ENCODE measurements at places on chromosomes 5 and 9. TPM values are rescaled to one million over a fixed set of nuclear protein-coding genes. Genes with fewer than 3 reads are reported as not detected.

LCP2 gene
- 53.8 TPM for total RNA-seq

TMEM171 gene
- 0.66 TPM for total RNA-seq

SPTLC1 gene
- 81.8 TPM for total RNA-seq

PCDHGB5 gene
- total RNA-seq: 22.4 TPM

- peak overlapping the region; percentile 81 for H3K27ac ChIP-seq
- H3K27me3 ChIP-seq: no peaks in the 10 kb centered on the region
- H3K36me3 ChIP-seq: no peaks in the 10 kb centered on the region
- DNase-seq: peak; percentile 64
- H3K4me1 ChIP-seq: peaks cover 4% of the 10 kb centered on the region
Observed at GRCh38 chr9:134895908-134896833, 15.6 kb downstream of the FCN2 start.

- H3K27ac ChIP-seq: no peak overlapping the region
- peaks cover 9% of the 10 kb centered on the region for H3K4me1 ChIP-seq
- no peak for DNase-seq
- H3K4me3 ChIP-seq: no peak overlapping the region
Observed at GRCh38 chr5:107876906-107877305, 206.2 kb upstream of the EFNA5 start.

- H3K4me3 ChIP-seq: no peak overlapping the region
- no peaks in the 10 kb centered on the region for H3K36me3 ChIP-seq
- H3K27ac ChIP-seq: no peak overlapping the region
- H3K4me1 ChIP-seq: no peaks in the 10 kb centered on the region
- no peak for DNase-seq
Observed at GRCh38 chr5:89265511-89266179, 382.7 kb upstream of the MEF2C start.

GRCh38 chr5:72692651-72693442, 123.6 kb upstream of the TNPO1 start:
- no peak overlapping the region for H3K27ac ChIP-seq
- H3K27me3 ChIP-seq: no peaks in the 10 kb centered on the region
- no peaks in the 10 kb centered on the region for H3K4me1 ChIP-seq
- DNase-seq: no peak

DNA sequence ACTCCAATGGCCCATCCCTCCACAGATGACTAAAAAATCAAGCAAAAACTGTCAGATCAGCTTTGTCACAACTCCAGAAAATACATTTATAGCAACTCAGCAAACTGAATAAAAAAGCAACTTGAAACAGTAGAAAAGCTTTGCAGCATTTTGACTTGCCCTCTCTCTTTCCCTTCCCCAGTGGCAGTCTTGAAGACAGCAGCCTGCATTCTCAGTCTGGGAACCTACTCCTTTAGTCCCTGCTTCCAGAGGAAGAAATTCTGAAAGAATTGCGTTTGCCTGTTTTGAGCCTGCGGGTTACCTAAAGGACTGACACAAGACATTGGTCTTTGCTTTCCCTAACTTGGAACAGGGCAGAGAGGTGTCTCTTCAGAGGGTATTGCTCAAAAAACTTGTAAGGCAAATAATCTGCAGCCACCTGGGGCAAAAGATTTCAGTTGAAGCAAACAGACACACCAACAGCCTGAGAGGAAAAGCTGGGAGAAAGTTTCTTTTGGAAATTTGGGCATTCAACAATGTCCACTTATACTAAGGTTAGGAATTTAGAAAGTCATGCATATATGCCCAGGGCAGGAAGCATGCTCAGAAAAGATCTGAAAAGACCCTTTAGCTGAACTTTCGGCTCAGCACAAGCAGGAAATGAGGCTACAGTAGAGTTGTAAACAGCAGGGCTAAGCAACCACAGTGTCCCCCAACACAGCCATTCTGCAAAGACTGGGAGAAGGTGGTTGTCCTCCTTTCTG, 15.2 kb upstream of the SLC35D2 start:
- no peak overlapping the region for H3K27ac ChIP-seq
- H3K27me3 ChIP-seq: no peaks in the 10 kb centered on the region
- H3K36me3 ChIP-seq: no peaks in the 10 kb centered on the region
- DNase-seq: no peak

- H3K27me3 ChIP-seq: no peaks in the 10 kb centered on the region
- peaks cover 2% of the 10 kb centered on the region for H3K4me1 ChIP-seq
- no peak overlapping the region for H3K4me3 ChIP-seq
- H3K36me3 ChIP-seq: no peaks in the 10 kb centered on the region
- DNase-seq: no peak
- H3K27ac ChIP-seq: no peak overlapping the region
Observed at GRCh38 chr5:54754878-54755277, 230.5 kb downstream of the ESM1 start.

GRCh38 chr5:92801911-92802310, 779.1 kb downstream of the NR2F1-AS1 start:
- H3K27ac ChIP-seq: no peak overlapping the region
- no peak for DNase-seq
- peak overlapping the region; percentile 4 for H3K4me3 ChIP-seq
- no peaks in the 10 kb centered on the region for H3K36me3 ChIP-seq

- DNase-seq: no peak
- H3K4me3 ChIP-seq: no peak overlapping the region
- H3K36me3 ChIP-seq: no peaks in the 10 kb centered on the region
- H3K4me1 ChIP-seq: peaks cover 19% of the 10 kb centered on the region
Observed at GRCh38 chr5:119285070-119285916, 70.5 kb upstream of the TNFAIP8 start.

GRCh38 chr9:14165376-14166035, 148.4 kb downstream of the NFIB start:
- no peak for DNase-seq
- H3K36me3 ChIP-seq: no peaks in the 10 kb centered on the region
- H3K27ac ChIP-seq: no peak overlapping the region
- no peaks in the 10 kb centered on the region for H3K27me3 ChIP-seq

DNA sequence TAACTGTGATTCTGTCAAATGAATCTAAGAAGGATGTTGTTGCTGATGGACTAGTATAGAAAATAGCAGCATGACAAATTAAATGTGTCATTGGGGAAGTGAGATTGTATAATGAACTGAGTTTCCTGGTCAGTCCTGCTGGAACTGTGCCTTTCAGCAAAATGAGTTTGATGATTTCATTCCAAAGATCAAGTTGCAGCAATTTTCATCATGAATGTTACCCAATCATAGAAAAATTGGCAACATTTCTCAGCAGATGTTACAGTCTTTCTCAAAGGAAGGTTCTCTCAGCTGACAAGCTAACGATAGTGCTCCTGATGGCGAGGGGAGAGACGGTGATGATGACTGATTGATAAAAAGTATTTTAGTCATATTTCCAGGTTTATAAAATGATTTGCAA, 10.7 kb downstream of the PCDHAC2 start:
- no peaks in the 10 kb centered on the region for H3K27me3 ChIP-seq
- DNase-seq: peak; percentile 33
- no peaks in the 10 kb centered on the region for H3K4me1 ChIP-seq
- H3K36me3 ChIP-seq: no peaks in the 10 kb centered on the region
- H3K27ac ChIP-seq: no peak overlapping the region

DNA sequence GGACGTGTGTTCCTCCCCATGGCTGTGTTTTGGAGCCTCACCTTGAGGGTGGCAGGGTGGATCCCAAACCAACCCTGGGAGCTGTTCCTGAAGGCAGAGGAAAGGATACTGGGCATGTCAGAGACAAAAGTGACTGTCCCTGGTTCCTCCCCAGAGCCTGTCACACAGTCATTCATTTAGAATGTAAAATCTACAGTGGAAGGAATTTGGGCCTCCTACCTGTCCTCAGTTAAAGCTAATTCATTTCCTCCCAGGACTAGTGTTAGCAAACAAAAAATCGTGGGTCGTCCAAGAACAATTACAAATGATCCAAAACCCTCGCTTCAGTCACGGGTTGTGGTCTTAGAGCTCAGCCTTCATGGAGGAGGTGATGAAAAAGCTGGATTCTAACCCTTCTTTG, 83.2 kb downstream of the NDFIP1 start:
- H3K27ac ChIP-seq: no peak overlapping the region
- H3K4me1 ChIP-seq: no peaks in the 10 kb centered on the region
- no peak for DNase-seq
- no peaks in the 10 kb centered on the region for H3K36me3 ChIP-seq
- no peaks in the 10 kb centered on the region for H3K27me3 ChIP-seq

GRCh38 chr9:84323858-84324257, 16.7 kb downstream of the SLC28A3 start:
- H3K4me3 ChIP-seq: no peak overlapping the region
- H3K36me3 ChIP-seq: no peaks in the 10 kb centered on the region
- H3K4me1 ChIP-seq: no peaks in the 10 kb centered on the region
- no peak overlapping the region for H3K27ac ChIP-seq

- DNase-seq: no peak
- no peak overlapping the region for H3K27ac ChIP-seq
- no peaks in the 10 kb centered on the region for H3K4me1 ChIP-seq
- no peaks in the 10 kb centered on the region for H3K27me3 ChIP-seq
Observed at GRCh38 chr9:13361076-13361475, 81.6 kb upstream of the MPDZ start.

GRCh38 chr5:142529626-142530278, 156.1 kb downstream of the FGF1 start:
- no peak overlapping the region for H3K27ac ChIP-seq
- no peak for DNase-seq
- H3K27me3 ChIP-seq: no peaks in the 10 kb centered on the region
- no peaks in the 10 kb centered on the region for H3K4me1 ChIP-seq
- H3K4me3 ChIP-seq: no peak overlapping the region

DNA sequence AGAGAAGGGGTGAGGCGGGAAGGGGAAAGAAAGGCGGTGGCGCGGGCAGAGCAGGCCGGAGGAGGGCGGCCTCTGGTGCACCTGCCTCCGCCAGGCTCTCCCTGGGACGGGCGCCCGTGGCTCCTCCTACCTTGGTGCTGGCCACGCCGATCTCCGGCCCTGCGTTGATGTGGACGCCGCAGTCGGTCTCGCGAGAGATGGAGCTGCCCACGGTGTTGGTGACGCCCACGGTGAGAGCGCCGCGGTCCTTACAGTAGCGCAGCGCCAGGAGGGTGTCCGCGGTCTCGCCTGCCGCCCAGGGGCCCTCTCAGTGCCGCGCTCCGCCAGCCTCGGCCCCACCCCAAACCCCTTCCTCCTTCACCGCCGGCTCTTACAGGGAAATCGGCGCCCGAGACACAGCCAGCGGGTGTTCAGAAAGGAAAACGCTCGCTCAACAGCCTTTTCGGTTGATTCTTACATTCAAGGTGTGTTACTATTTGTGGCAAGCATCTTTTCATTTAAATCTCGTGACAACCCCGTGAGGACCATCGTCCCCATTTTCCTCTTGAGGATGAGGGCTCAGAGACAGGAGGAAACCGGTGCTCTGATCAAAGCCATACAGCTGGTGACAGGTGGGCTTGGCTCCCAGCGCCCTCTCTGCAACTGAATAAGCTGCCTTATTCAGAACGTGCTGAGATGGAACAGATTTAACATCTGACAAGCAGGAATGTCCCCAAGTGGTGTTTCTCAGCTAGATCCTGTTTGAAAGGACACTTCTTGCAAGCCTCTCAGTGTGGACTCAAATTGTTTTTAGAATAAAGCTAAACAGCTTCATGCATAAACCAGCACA, 22.0 kb upstream of the MAPK9 start:
- no peak overlapping the region for H3K27ac ChIP-seq
- H3K4me1 ChIP-seq: no peaks in the 10 kb centered on the region
- H3K27me3 ChIP-seq: no peaks in the 10 kb centered on the region
- no peak for DNase-seq
- H3K36me3 ChIP-seq: peaks cover 82% of the 10 kb centered on the region

DNA sequence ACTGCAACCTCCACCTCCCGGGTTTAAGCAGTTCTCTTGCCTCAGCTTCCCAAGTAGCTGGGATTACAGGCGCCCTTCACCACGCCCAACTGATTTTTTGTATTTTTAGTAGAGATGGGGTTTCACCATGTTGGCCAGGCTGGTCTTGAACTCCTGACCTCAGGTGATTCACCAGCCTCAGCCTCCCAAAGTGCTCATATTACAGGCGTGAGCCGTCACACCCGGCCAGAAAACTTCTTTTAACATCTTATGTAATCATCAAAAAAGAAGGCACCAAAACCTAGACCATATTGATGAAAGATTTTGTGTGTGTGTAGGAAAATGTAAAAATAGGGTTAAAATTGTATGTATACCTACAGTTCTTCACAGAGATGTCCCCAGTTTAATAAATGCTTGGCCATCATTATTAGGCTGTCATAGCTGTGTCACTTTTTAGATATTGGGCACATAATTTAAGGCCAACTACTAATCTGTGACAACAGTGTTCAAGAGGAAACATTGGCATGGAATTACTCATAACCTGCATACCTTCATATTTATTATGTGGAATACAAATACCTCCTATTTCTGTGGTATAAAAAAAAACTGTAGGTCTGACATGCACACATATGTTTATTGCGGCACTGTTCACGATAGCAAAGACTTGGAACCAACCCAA, 44.4 kb downstream of the RAD50 start:
- H3K4me3 ChIP-seq: no peak overlapping the region
- H3K36me3 ChIP-seq: peaks cover 86% of the 10 kb centered on the region
- no peak overlapping the region for H3K27ac ChIP-seq
- no peaks in the 10 kb centered on the region for H3K4me1 ChIP-seq

- H3K27me3 ChIP-seq: no peaks in the 10 kb centered on the region
- no peak for DNase-seq
- H3K36me3 ChIP-seq: no peaks in the 10 kb centered on the region
Observed at GRCh38 chr5:142796492-142797109, 26.4 kb downstream of the ARHGAP26 start.

- H3K4me1 ChIP-seq: no peaks in the 10 kb centered on the region
- H3K27me3 ChIP-seq: no peaks in the 10 kb centered on the region
- H3K36me3 ChIP-seq: no peaks in the 10 kb centered on the region
Observed at GRCh38 chr5:122007546-122007945, 45.8 kb downstream of the SRFBP1 start.

GRCh38 chr5:149153751-149154610, 12.7 kb downstream of the ABLIM3 start:
- peak overlapping the region; percentile 17 for H3K27ac ChIP-seq
- no peak overlapping the region for H3K4me3 ChIP-seq
- no peak for DNase-seq
- no peaks in the 10 kb centered on the region for H3K27me3 ChIP-seq

- no peak for DNase-seq
- no peaks in the 10 kb centered on the region for H3K27me3 ChIP-seq
- no peaks in the 10 kb centered on the region for H3K4me1 ChIP-seq
- H3K36me3 ChIP-seq: no peaks in the 10 kb centered on the region
- no peak overlapping the region for H3K4me3 ChIP-seq
- no peak overlapping the region for H3K27ac ChIP-seq
Observed at GRCh38 chr9:79638806-79639205, 67.0 kb downstream of the TLE4 start.

GRCh38 chr5:90881626-90882150, 323.1 kb downstream of the ADGRV1 start:
- H3K27me3 ChIP-seq: no peaks in the 10 kb centered on the region
- no peak for DNase-seq
- no peak overlapping the region for H3K4me3 ChIP-seq
- no peaks in the 10 kb centered on the region for H3K4me1 ChIP-seq

GRCh38 chr9:133506653-133507038, 18.1 kb downstream of the MYMK start:
- H3K4me3 ChIP-seq: no peak overlapping the region
- DNase-seq: peak; percentile 72
- H3K27ac ChIP-seq: peak overlapping the region; percentile 71
- no peaks in the 10 kb centered on the region for H3K27me3 ChIP-seq
